ENCODE measurements at places on chromosomes 1 and 21. TPM values are rescaled to one million over a fixed set of nuclear protein-coding genes. Genes with fewer than 3 reads are reported as not detected.

- no peak for DNase-seq
These were observed 4.1 kb downstream of the KRTAP21-3 start for GRCh38 chr21:30714456-30714855.

DNA sequence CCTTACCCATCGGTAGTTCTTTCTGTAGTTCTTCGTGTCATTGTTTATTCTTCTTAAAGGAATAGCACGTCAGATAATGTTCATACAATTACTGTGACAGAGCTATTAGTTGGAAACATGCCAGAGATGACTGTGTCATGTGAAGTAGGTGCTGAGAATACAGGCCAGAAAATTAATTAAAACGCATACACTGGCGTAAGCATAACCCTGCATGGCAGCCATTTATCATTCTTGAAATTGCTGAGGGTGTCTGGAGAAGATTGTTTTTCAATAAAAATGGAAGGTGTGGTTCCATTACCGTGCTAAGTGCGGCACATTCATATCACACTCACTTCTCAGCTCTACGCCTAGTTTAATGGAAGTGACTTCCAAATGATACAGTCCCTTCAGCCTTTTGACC lies 7.8 kb downstream of the ETS2 start:
- DNase-seq, result no peak

- no peak for DNase-seq
These were observed 44.8 kb upstream of the TADA1 start for GRCh38 chr1:166920561-166921475.

FCRL1 gene
- polyA plus RNA-seq, result 0.03 TPM

PTGFR gene
- polyA plus RNA-seq, result 0.51 TPM

ACTL8 gene
- polyA plus RNA-seq, result not detected

LRRC53 gene
- not detected for polyA plus RNA-seq

S100B gene
- polyA plus RNA-seq, result 4.9 TPM

RAB42 gene
- 0.57 TPM for polyA plus RNA-seq
